ENCODE measurements at places on chromosomes 13 and 19.

GRCh38 chr19:5765220-5765619 is 19.3 kb downstream of the PRR22 start:
- DNase-seq = no peak

DNA sequence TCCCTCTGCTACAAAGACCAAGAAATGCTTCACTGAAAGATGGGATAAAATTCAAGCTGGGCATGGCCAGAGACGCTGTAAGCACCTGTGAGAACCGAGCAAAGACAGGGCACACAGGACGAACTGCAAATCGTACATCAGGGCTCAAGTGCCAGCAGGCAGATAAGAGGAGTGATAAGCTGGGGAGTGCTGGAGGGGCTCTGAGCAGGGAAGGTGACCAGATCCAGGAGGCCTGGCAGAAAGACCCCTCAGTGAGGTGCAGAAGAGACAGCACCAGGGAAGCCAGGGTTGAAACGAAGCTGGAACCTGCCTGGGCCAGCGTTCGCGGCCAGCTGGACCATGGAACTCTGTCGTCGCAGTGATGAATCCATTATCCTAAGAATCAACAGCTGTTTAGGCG is 10.2 kb downstream of the RAB20 start:
- DNase-seq = no peak

- DNase-seq = no peak
These were observed 192.5 kb downstream of the NDFIP2 start for GRCh38 chr13:79673310-79673992.

DNA sequence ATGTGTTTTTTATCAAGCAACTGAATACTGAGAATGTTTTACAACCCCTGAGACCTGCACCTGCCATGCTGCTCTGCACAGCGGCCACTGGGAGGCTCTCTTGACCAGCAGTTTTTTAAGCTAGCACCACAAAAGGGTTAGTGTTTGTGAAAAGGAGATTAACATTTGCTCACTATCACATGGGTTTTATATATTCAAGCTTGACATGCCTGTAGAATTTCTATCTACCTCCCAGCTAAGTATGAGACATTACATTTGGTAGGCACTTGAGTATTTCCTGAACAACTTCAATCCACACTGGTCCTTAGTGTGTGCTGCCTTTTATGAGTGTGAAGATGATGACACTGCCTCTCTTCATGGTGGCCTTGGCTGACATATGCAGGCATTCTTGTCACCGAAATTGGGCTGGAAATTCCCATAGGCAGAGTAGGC is 1238.9 kb downstream of the UQCRFS1 start:
- DNase-seq = no peak

DNA sequence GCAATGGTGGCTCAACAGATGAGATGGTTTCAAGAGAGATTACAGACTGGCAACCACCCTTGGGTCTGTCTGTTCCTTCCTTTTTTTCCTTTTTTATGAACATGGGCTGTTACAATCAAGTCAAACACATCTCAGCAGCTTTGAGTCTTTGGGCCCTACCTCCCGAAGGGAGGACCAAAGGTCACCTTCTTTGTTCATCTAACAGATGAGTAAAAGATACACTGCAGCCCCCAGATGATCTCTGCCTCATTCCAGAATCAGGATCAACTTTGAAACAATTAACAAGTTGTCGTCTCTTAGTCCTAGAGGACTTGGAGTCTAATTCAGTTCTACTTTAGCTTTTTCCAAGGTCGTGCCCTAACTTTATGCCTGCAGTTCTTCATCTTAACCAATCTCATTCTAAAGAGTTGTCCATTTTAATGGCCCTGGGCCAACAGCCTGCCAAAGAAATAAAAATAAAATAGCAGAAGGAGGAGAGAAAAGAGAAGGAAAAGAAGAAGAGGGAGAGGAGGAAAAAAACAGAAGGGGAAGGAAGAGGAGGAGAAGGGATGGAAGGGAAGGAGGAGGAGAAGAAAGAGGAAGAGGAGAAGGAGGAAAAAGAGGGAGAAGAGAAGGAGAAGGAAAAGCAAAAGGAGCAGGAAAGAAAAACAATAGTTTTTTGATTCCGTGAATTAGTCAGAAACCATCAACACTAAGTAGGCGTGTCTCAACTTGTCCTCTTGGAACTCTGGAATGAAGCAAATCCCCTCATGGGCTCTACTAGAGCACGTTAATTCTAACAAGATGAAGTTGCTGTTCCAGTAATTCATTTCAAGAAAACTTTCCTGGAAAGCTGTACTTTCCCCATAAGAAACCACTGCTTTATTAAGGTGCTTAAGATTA is 281.2 kb downstream of the FOXO1 start:
- DNase-seq = no peak

DNA sequence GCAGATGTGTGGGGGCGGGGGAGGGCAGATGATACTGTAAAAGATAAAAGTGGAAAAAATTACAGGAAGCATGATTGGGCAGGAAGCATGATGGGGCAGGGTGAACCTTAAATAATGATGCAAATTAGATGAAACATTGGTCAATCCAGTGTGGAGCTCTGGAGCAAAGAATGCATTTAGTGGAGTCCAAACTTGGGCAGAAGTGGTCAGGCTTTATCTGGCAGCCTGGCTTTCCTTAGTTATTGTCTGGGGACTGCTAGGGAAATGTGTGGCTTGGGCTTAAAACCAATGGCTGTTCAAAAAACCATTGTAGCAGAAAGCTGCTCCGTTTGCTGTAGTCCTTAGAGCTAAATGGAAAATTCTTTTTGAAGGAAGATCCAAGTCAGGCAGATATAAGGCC is 1077.3 kb upstream of the MIR17HG start:
- no peak for DNase-seq

DNA sequence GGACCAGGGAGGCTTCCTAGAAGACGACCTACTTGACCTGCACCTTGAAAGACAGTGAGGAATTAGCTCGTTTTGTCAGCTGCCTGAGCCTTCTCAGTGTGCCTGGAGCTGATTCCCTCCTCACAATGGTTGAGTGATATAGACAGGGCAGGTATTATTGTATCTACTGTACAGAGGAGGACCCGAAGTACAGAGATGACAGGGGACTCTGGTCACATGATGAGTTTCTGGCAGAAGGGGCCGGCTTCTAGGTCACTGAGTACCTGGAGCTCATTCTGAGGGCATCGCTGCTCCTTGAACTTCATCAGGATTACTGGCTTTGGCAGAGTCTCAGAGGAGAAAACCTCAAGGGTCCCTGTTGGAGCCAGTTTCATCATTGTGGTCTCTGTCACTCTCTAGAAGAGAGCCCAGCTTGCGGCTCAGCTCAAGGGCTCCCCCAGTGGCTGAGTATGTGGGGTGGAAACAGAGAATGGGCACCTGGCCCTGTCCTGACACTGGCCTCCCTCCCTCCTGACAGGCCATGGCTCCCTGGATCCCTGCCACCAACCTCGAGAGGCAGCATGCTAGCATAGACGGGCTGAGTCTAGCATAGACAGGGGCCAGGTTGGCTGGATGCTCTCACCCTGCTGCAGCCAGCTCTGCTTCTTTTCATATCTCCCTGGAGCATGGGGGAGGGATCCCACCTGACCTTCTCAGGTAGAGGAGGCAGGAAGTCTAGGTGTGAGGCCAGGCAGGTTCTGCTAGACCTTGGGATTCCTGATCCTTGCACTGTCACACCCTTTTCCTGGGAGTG is 38.7 kb downstream of the NFIX start:
- no peak for DNase-seq

- no peak for DNase-seq
These were observed 179.8 kb upstream of the RFC3 start for GRCh38 chr13:33637978-33638743.

GRCh38 chr13:111323549-111323948 is 3.1 kb downstream of the TEX29 start:
- no peak for DNase-seq

DNA sequence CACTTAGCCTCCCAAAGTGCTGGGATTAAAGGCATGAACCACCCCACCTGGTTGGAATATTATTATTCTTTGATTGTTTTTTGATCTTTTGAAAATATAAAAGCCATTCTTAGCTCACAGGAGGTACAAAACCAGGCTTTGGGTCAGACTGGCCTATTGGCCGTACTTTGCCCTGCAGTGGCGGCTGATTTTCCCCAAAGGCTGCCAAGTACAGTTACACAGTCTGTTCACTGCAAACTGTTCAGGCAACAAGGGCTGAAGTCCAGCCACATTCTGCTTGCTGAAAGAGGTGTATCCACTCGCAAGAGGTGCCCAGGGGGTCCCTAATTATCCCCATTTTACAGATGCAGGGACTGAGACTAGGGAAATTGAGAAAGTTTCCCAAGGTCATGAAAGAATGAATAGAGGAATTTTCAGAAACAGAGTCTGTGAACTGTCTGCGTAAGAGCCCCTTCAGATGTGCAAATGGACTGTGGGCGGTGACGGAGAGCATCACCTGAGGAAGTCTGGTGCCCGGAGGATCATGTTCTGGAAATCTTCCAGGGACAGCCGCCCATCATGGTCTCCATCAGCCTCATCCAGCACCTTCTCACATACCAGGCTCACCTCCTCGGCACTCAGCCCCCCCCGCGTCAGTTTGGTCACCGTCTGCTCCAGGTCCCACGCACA is 9.0 kb downstream of the CIB3 start:
- DNase-seq = no peak

DNA sequence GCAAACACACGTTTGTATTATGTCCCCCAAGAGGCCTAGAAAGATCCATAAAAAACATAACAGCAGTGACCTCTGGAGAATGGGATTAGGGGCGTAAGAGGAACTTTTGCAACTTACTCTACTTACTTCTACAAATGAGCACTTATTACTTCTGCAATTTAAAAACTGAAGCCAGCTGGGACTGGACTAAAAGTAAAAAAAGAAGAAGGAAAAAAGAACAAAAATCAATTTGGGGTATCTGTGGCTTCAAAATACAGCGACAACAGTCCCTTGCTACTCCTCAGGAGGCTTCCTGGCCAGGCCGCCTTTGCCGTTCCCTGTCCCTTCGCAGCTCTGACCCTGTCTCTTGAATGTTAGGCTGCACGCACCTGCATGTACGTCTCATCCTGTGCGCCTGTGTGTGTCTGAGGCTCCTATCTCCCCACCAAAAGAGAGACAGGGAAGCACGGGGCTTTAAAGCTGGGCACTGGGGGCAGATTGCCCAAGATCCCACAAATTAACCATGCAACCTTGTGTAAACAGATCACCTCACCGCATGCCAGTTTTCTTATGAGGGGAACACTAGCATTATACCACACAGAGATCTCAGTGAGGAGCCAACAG is 12.1 kb upstream of the FKRP start:
- DNase-seq = no peak

DNA sequence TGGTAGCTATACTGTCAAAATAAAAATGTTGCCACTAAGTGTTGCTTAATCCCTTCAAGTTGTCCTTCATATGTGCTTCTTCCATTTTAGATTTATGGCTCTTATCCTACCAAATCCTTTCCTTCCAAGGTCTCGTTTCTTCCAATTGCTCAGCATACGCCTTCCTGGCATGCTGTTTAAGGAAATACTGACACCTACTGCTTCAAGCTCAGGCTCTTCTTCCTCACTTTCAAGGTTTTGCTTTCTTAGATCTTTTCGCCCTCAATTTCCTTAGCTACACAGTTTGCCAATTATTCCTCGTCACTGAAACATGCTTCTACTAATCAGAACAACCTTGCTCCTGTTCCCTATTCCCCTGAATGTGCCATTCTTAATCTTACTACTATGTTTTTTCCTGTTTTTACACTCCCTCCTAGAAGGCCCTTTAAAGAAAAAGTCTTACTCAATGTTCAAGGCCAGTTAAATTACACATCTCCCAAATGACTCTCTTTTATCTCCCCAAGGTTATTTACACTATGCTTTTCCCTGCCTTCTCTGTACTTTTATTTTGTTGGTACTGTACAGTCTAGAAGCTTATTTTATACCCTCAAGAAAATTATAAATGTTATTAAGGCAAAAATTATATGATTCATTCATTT is 343.1 kb downstream of the MZT1 start:
- no peak for DNase-seq

- no peak for DNase-seq
These were observed 49.7 kb downstream of the CRTC1 start for GRCh38 chr19:18733196-18733647.
